ENCODE measurements at places on chromosomes 6 and 20.
A peak's percentile ranks its signal among the peaks of the same experiment; 100 is the strongest.

DNA sequence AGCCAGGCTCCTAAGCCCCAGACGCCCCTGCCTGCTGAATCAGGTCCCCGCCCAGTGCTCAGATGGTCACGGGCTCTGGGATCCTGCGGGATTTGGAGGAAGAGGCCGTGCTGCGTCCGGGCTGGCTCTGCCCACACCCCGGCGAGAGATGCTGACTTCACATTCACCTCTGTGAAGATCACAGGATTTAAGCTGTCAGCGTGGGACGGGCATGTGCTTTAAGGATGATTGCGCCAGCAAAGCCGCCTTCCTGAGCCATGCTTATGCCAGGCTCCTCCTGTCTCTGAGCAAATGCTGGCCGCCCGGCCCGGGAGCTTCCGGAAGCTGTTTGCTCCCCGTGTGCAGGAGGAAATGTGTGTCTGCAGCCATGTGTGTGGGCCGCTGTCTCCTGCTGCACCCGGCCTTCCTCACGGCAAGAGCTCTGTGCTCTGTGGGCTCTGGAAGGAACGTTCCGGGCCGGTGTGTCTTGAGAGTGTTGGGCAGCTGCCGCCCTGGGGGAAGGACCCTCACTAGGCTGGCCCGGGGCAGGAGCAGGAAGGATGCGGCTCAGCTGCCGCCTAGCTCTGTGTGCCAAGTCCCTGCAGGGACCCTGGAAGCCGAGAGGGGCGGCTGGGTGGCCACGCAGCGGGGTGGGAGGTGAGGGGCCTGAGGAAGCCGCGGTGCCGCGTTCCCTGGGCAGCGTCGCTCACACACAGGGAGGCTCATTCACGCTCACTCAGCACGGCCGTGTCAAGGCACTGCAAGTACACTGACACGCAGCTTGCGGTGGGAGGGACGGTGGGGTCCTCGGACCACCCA, 19.0 kb upstream of the BHLHE23 start:
- DNase-seq, result peak; percentile 63

DNA sequence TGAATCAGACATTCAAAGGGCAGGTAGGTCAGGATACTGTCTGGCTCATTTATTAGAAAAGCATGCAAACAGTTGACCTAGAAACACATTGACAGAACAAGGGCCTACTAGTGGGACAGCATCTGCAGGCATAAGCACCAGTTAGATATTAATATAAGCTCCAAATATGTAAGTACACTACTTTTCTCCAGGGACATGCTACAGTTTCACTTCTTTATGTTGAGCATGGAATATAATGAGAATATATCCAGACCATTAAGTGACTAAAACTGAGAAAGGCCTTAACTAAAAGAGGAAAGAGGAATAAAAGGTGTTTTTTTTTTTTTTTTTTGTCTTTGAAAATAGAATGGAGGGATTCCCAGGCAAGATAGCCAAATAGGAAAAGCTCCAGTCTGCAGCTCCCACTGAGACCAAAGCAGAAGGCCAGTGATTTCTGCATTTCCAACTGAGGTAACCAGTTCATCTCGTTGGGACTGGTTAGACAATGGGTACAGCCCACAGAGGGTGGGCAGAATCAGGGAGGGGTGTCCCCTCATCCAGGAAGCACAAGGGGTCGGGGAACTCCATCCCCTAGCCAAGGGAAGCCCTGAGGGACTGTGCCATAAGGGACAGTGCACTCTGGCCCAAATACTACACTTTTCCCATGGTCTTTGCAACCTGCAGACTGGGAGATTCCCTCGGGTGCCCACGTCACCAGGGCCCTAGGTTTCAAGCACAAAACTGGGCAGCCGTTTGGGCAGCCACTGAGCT, 251.6 kb downstream of the PHF3 start:
- DNase-seq, result no peak

- DNase-seq, result peak; percentile 1
Measured at GRCh38 chr6:91082311-91082832, 495.5 kb upstream of the MAP3K7 start.

DNA sequence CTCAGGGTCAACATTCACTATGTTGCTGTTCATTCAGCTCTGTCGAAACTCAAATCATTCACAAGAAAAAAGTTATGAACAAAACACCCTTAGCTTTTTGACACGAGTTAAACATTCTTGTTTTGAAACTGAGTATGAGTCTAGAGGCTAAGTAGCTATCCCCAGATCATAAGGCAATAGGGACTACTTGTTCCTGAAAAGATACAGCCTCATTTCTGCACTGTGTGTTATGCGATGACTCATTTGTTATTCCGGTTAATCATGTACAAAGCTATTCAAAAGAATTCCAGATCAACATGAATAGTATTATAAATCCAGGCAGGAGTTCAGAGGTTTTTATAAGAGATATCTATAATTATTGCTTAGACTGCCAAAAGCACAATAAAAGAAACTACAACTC, 908.0 kb downstream of the QKI start:
- peak; percentile 1 for DNase-seq

- DNase-seq, result no peak
Measured at GRCh38 chr6:333379-334002, 41.2 kb downstream of the DUSP22 start.

Measured in mammary epithelial cell (primary cell).